ENCODE measurements at places on chromosomes 12 and 14.
A peak's percentile ranks its signal among the peaks of the same experiment; 100 is the strongest.

- no peak for DNase-seq
Measured at GRCh38 chr12:14256121-14256520, 109.4 kb upstream of the ATF7IP start.

DNA sequence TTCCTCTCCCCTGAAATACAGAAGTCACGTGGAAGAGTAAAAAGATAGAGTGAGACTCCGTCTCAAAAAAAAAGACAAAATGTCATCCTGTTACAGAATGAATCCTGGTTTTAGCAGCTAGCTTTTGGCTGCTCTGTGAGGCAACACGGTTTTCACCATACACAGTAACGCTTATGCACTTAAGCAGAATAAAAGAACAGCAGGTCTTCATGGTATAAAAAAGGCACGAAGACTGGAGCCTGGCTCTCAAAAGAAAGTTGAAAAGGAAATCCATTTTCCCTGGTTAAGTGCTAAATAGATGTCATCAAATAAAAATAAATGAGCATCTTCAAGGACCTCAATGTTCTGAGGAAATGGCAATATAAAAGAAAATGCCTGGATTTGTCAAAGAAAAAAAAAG is 444.1 kb downstream of the IPO8 start:
- DNase-seq = no peak

GRCh38 chr12:112852127-112852526 is 54.6 kb upstream of the OAS1 start:
- no peak for DNase-seq

DNA sequence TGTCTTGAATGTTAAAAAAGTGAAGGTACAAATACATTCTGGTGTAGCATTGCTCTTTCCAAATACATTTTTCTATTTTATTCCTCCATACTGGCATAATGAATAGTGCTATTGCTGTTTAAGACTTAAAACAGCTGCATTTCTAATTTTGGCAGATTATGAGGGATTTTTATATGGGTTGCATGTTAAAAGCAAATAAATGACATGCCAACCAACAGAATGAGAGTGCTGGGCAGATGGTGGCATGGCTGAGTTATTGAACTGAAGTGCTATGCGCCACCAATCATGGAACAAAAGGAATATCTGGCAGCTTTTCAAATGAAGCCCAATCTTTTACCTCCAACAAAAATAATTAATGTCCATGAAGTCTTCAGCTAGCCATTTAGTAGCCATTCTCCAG is 215.0 kb downstream of the PRKD1 start:
- DNase-seq = no peak

- no peak for DNase-seq
Measured at GRCh38 chr14:36916668-36917067, 255.0 kb downstream of the PAX9 start.

GRCh38 chr12:41680155-41680554 is 464.5 kb downstream of the GXYLT1 start:
- DNase-seq = no peak

- DNase-seq = no peak
Measured at GRCh38 chr12:6161124-6161882, 36.8 kb upstream of the VWF start.

DNA sequence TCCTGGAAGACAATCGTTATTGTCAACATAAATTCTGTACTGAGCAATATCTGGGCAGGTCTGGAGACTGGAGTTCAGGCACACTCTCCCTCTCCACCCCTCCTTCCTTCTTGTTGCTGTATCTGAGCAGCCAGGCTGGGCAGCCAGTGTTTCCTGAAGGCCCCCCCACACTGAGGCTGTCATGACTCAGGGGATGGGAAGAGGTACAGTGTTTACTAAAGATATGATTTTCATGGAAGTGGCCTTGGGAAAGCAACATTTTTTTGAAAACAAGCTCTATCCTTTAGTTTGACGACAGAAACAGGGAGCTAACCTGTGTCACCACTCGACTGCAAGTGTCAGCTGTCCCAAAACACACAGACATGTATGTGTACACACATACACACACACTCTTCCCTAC is 1485.4 kb upstream of the TMEM132C start:
- no peak for DNase-seq

GRCh38 chr12:129208566-129208965 is 355.3 kb downstream of the GLT1D1 start:
- DNase-seq = no peak

GRCh38 chr14:20662968-20663732 is 21.2 kb upstream of the RNASE4 start:
- DNase-seq = peak; percentile 83

DNA sequence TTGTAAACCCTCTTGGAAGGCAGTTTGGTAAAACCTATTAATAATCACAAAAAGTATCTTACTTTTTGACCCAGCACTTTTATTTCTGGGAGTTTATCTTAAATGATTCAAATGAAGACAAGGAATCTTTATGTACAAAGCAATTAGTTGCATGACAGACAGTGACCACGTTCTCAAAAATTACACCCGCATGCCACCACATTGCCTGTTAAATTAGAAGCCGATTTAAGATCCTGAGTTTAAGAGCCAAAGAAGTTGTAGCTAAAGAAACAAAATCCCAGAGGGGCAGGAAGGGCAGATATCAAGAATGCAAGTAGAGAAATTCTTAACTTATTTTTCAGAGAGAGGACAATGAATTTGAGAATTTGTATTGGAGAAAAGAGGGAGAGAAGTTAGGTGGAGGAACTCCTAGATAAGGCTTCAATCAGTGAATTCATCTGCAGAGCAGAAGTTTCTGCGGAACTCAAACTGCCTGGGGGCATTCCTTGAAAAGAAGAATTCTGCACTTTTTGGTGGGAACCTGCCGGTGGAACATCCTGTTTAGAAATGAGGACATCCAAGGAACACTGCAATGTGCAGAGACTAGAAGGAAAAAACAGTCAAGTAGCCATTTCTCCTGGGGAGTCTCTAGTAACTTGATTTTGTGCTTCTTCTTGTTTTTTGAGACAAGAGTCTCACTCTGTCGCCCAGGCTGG is 1.1 kb upstream of the RIOX1 start:
- no peak for DNase-seq

- no peak for DNase-seq
Measured at GRCh38 chr14:69326611-69327010, 66.7 kb downstream of the GALNT16 start.

DNA sequence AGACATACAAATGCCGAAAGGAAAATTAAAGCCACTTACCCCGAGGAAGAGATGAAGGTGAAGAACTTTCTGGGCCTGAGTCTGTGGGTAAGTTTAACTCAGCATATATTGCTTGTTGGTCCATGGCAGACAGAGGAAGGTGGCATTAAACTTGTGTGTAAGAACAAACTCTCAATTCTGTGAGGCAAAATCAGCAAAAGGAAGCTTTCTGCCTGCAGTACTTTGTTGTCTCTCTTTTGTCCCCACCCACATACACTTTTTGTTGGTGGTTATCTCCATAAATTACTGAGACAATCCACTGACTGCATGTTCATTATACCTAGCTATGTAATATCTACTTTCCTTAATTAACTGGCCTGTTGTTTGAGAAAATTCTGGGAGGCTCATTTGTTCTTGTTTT is at the start of gene KLRB1:
Gene KLRB1, minus strand, starts transcription at position 201 of the 400 bp plus-strand sequence. Its CDS starts 77 bp downstream, at position 124.
- no peak for DNase-seq

- peak; percentile 17 for DNase-seq
Measured at GRCh38 chr12:95877622-95878021, 18.9 kb downstream of the SNRPF start.

DNA sequence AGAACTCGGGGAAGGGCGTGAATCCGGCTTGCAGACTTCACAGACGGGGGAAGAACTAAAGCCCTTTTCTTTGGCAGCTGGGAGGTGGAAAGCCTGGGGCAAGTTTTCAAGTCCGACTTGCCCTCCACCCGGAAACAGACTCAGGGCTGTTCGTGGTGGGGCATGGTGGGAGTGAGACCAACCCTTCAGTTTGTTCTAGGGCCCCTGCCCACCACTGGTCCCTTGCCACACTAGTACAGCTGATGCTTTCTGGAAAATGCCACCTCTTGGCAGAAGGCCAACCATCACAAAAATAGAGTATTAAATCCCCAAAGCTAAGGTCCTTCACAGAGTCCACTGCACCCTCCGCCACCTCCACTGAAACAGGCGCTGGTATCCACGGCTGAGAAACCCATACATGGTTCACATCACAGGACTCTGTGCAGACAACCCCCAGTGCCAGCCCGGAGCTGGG is 50.4 kb upstream of the DDX11 start:
- DNase-seq = no peak

GRCh38 chr14:102768223-102769048 is 8.8 kb upstream of the TRAF3 start:
- no peak for DNase-seq

- DNase-seq = no peak
Measured at GRCh38 chr12:108317308-108318234, 21.5 kb downstream of the CMKLR1 start.
